Stimulated activated naive CD4-positive, alpha-beta T cell (primary cell): ENCODE measurements at places on chromosomes 16 and 17.

DNA sequence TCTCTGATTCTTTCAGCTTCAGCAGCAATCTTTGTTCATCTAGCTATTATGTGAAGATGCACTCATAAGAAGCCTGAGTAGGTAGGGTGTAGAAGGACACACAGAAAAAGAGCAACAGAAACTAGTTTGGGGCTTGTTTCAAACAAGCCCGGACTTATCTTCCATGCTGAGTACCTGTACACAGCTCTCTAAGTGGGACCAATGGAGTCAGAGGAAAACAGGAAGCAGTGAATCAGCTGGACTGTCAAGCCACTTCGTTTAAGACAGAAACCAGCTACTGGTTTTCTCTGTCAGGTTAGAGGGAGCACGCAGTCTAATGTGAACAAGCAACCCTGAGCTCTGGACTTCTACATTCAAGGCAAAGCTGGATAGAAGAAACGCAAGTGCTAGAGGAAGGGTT is 16.0 kb downstream of the MAP2K6 start:
- no peak for DNase-seq

DNA sequence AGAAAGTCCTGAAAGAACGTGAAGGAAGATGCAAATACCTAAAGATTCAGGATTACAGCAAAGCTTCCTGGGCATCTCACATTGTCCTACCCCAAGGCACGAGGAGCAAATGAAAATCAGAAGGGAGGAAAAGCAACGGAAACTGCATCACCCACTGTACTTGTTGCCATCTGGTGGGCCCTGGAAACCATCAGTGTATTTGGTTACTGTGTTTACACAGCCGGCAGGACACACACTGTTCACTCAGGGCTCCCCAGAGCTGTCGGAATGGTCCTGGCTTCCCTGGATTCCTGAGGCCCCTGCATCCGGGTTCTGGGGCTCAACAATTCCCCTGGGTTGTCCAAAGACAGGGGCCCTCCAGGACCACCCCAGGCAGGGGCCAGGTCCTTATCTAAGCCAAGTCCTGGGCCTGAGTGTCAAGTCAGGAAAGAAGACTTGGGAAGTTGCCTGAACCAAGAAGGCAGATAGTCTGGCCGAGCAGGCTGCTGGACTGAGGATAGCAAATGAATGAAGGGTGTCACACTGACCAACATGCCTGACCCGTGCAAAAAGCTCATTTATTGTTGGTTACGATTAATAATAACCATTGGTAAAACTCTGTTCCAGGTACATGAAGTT is 52.8 kb downstream of the SOX9 start:
- no peak for DNase-seq

GRCh38 chr17:53176629-53177028 is 646.1 kb upstream of the KIF2B start:
- DNase-seq, result no peak

DNA sequence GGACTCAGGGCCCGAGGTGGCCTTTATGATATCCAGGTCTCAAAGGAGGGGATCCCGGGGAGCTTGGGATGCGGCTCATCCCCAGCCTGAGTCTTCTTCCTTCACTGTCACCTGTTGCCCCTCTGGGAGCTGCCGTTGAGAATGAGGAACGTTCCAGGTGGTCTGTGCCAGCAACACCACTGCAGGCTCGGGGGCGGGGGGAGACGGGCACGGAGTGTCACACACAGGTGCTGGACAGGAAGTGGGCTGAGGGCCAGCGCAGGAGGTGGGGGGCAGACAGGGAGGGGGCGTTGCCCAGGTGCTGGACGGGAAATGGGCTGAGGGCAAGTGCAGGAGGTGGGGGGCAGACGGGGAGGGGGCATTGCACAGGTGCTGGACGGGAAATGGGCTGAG is 28.2 kb downstream of the METRNL start:
- no peak for DNase-seq

GRCh38 chr16:81739503-81739902 is 39.6 kb upstream of the PLCG2 start:
- no peak for DNase-seq

DNA sequence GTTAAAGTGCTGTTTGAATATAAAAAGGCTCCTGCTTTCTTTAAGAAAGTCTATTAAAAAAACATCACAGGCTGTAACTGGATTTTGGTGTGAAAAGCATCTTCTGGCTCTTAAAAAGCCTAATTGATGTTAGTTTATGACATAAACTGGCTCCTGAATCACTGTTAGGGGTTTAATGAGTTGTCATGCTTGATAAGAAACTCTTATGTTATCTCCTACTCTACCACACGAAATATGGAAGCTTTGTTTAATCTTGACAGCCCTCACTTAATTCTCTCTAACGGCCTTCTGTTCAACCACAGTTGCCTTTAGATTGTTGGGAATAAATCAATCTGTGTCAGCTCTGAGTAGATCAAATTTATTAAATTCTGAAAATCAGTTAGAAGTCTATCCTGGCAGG is 51.5 kb downstream of the CPPED1 start:
- no peak for DNase-seq
